Stimulated activated CD8-positive, alpha-beta memory T cell treated with anti-CD3 and anti-CD28 coated beads, Interleukin-15, amount 100 ng/mL, for 48 hours (primary cell): ENCODE measurements at places on chromosomes 7 and 10.

DNA sequence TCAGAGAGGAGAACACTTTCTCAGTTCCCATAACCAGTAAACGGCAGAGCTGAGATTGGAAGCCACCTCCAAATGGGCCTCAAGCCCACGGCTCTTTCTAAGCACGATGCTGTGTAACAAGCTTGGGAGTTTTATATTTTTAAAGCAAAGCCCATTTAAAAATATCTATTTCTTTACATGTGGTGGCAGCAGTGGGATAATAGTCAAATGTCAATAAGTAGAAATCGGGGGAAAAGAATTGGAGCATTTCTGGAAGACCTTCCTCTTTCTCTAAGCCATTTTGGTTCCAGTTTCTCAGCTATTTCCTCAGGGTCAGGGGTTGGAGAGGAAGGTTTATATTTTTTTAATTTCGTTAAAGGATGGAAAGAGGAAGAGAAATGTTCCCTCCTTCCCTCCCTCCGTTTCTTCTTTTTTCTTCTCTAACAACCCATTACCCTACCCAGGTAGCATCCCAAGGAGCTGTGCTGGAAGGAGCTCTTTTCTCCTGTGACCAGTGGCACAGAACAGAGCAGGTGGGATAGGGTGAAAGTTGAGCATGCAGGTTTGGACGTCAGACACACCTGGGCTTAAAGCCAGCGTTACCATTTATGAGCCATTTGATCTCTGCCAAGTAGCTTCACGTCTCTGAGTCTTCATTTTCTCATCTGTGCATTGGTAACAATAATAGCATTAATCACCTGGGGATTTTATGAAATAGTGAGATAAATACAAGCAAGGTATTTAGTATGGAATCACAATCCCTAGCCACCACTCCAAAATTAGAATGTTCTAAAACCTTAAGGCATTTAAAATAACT is 515.7 kb downstream of the RPS24 start:
- DNase-seq, result no peak

GRCh38 chr10:93386631-93387369 is 95.3 kb downstream of the MYOF start:
- no peak for DNase-seq

DNA sequence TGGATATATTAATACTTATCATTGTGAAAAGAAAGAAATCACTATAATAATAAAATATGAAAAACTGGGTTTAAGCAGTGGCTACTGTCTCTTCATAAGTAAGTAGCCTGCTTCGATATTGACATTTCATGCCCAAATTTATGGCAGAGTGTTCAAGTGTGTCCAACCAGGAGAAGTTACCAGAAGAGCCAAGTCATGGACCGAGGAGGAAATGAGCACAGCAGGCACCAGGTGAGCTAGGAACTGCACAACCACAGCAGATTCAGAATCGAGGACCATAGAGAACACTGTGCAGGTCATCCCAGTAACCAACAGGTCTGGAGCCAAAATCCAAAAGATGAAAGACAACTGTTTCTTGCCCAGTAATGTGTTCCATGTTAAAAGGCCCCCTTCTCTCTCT is 79.9 kb upstream of the ABCB5 start:
- no peak for DNase-seq

DNA sequence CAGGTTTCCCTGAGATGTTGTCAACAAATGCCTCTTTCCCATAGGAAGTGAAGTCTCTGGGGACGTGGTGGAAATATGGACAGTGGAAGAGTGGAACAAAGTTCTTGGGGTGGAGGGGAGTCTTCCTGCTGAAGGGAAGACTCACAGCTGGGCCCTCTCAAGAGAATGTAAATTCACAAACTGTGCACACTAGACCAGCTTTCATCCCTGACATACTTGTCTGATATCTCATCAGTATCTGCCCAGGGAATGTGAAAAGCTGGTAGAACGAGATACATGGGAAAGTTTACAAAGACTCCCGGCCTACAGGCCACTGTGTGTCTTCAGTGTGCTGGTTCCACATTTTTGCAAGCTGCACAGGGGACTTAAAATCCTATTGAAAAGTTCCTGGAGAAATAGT is 16.7 kb upstream of the CCDC3 start:
- DNase-seq, result no peak

GRCh38 chr10:7362471-7362870 is 48.4 kb downstream of the SFMBT2 start:
- no peak for DNase-seq
